ENCODE measurements at places on chromosomes 7 and 10.
A peak's percentile ranks its signal among the peaks of the same experiment; 100 is the strongest.

- no peak for DNase-seq
Measured at GRCh38 chr7:42605406-42606192, 306.3 kb downstream of the C7orf25 start.

GRCh38 chr7:70634071-70634470 is 497.9 kb upstream of the GALNT17 start:
- no peak for DNase-seq

DNA sequence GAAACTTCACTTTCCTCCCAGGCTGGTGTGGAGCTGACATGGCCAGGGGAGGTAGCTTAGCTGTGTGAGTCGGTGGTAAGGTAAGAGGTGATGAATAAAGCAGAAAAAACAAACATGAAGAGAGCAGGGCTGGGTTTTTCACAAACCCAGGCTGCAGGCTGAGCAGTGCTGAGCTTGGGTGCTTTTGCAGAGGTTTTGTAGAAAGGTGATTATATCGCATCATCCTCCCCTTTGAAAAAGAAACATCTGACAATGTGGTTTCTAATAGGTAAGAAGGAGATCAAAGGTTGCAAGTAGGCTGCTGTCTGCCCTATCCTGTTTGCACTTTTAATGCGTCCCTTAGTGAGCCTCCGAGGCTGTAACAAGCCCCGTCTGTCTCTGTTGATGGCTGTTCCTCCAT is 69.6 kb upstream of the GRM8 start:
- DNase-seq = no peak

- peak; percentile 17 for DNase-seq
Measured at GRCh38 chr10:74103560-74104258, 46.9 kb downstream of the AP3M1 start.

DNA sequence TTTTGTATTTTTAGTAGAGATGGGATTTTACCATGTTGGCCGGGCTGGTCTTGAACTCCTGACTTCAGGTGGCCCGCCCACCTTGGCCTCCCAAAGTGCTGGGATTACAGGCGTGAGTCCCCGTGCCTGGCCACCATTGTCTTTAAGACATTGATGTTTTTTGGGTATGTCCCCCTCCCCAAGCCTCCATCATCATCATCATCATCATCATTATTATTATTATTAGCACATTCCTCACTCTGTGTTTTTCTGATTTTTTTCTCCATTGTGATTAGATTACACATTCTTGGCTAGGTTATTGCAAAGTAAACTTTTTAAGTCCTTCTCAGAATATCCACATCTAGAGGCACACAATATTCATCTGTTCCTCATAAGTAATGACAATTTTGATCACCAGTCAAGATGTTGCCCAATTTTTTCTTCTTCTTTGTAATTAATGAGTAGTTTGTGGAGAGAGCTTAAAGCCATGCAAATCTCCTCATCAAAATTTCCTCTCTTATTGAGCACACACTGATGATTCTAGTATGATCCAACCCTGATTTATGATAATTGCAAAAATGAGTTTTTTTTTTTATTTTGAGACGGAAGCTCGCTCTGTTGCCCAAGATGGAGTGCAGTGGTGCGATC is 47.5 kb downstream of the EPC1 start:
- DNase-seq = no peak

GRCh38 chr10:5625992-5626777 is 40.2 kb downstream of the ASB13 start:
- DNase-seq = no peak

- no peak for DNase-seq
Measured at GRCh38 chr7:118245267-118246040, 20.9 kb downstream of the ANKRD7 start.

DNA sequence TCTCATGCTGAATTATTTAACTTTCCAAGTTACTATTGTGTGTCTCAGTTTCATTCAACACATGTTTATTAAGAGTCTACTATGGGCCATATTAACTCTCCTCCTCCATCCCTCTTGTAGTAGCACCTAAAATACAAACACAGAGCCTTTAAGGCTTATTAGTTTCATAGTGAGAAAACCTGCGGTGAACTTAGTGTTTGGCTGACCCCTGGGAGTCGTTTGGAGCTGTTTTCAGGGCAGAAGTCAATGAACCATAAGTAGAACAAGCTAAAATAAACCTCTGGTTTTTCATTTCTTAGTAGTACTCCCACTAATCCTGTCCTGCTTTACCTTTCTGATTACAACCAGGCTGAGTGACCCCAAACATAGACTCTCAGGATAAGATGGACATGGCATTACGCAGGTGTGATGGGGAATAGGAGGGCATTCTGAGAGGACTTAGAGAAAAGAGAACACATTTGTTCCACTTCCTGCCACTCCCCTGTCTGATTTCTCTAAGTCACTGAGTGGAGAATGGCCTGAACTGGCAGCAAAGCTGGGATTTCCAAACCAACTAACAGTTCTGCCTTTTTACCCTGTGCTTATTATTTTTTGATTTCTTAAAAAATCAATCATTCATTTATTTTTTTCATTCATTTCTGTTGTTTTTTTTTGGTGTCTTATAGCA is 74.5 kb downstream of the LRMDA start:
- DNase-seq = no peak

DNA sequence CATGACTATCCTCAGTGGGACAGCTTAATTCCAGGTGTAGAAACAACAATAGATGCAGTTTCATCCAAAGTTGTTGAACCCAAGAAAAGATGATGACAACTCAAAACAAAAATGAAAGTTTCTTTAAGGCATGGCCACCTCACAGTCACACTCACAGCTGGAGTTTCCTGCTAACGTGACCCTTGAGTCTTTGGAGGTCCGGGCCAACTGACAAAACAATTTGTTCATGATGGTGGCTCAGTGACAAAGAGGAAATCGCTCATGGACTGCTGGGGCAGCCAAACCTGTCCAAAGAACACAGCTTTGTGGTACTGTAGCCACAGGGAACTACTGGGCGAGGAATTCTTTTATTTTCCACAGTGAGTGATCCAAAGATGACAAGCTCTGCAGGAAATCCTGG is 96.0 kb upstream of the JCAD start:
- DNase-seq = no peak

DNA sequence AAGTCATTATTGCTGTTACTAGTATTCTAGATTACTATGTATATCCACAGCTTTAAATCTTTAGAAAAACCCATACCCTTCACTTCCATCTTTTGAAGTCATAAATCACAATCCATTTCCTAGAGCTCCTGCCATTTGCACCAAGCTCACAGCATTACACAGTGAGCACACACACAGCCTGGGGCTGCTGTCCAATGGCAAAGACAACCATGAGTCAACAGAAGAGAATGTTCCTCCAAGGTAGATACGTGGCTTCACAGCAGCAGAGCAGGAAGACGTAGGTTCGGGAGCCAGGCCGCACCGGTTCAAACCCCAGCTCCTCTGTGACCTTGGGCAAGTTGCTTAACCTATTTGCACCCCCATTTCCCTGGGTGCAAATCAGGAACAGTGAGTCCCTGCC is 234.6 kb downstream of the DIP2C start:
- no peak for DNase-seq

GRCh38 chr7:82029236-82029913 is 259.5 kb upstream of the HGF start:
- DNase-seq = no peak

- DNase-seq = no peak
Measured at GRCh38 chr7:103297837-103298179, 573 bp downstream of the PMPCB start.

DNA sequence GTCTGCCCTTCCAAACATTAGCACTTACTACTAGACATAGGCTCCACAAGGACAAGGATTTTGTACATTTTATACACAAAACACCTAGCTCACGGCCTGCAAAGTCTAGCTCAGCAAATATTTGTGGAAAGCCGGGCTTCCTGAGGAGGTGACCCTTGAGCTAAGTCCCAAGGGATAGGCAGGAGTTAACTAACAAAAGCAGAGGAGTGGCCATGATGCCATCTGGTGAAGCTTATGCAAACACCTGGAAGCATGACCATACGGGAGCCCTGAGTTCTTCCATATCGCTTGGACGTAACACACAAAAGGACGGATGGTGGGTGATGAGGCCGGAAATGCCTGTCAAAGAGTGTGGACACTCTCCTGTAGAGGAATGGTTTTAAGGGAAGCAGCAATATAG is 25.9 kb upstream of the YAE1 start:
- peak; percentile 81 for DNase-seq

- no peak for DNase-seq
Measured at GRCh38 chr7:608361-608760, 88.7 kb upstream of the PDGFA start.

DNA sequence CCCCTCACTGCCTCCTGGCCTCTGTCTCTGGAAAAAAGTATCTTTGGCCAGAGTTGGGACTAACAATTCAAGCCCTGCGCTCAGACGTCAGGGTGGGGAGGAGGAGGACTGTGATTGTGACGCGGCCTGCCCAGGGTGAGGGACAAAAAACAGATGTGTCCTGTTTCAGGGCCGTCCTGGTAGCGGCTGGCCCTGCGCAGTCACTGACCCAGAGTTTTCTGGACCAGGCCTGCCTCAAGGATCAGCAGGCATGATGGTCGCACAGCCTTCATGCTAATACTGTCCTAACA is 110.1 kb downstream of the CYTH3 start:
- no peak for DNase-seq

All from NCI-H1092 treated with DMSO at 0.1 percent for 48 hours (cell line).